ENCODE measurements at places on chromosomes 4 and X.

GRCh38 chrX:37922928-37923327, 75.6 kb upstream of the DYNLT3 start:
- DNase-seq, result no peak

GRCh38 chrX:131322651-131323050, 33.5 kb upstream of the IGSF1 start:
- no peak for DNase-seq

- no peak for DNase-seq
Observed at GRCh38 chr4:4490816-4491215, 51.0 kb downstream of the STX18 start.

- DNase-seq, result no peak
Observed at GRCh38 chrX:121761845-121762244, 714.4 kb downstream of the GLUD2 start.

DNA sequence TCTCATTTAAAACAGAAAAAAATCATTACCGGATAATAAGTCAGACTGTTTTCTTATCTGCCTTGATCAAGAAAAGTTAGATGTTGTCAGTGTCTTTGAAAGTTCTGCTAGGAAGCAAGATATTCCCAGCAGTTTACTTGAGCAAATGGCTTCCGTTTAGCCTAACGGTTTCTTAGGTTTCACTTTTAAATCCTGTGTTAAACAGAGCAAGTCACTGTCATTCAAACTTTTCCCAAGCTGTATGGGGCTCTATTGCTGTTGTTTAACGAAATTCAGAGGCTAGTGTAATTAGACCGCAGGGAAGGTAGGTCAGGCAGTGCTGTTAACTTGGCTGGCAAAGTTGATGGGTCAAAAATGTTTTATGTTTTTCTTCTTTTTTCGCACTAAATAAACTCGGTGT, 80.3 kb upstream of the NEIL3 start:
- no peak for DNase-seq
